ENCODE measurements at places on chromosomes 2 and 18.

DNA sequence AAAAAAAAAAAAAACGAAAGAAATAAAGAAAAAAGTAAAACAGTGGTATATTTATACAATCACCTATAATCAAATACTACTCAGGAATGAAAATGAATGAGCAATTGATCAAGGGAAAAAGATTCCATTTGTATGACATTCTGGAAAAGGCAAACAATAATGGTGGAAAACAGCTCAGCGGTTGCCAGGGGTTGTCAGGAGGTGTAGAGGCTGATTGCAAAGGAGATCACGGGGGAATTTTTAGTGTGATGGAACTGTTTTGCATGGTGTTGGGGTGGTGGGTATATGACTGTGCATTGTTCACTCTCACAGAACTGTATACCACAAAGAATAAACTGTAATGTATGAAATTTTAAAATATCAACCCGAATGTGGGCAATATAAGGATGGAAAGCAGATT is 45.5 kb upstream of the INPP4A start:
- no peak for DNase-seq

GRCh38 chr2:11080253-11081115 is 74.8 kb upstream of the SLC66A3 start:
- DNase-seq: no peak

DNA sequence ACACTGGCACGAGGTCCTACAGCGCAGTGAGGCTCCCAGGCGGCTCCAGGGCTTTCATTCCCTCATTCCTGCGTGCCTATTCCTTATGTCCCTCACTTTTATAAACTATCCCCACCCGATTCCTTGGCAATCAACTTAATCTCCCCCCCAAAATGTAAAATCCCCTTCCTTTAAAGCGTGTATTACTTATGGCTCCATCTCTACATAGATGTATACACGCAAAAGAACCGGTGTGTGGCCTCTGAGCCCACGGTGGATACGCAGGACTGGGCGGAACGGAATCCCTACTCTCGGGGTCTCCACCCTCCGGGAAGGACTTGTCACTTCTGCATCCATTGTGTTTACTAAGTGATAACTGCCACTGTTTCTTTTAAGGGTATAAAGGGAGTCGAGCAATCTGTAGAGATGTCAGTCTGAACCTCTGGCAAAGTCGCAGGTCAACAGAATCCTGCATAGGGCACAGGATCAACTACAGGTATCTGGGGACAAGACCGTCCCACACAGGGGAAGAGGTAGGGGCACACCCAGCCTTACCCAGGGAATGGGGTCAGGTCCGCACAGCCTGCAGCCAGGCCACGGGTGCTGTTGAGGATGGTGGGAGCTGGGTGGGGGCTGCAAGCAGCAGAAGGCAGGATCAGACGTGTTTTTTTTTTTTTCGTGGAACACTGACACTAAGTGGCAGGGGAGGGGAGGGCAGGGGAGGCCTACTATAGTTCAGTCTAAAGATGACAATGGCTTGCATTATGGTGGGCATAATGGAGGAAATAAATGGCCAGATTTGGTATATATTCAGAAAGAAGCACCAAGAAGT is 42.1 kb downstream of the HDLBP start:
- DNase-seq: no peak

DNA sequence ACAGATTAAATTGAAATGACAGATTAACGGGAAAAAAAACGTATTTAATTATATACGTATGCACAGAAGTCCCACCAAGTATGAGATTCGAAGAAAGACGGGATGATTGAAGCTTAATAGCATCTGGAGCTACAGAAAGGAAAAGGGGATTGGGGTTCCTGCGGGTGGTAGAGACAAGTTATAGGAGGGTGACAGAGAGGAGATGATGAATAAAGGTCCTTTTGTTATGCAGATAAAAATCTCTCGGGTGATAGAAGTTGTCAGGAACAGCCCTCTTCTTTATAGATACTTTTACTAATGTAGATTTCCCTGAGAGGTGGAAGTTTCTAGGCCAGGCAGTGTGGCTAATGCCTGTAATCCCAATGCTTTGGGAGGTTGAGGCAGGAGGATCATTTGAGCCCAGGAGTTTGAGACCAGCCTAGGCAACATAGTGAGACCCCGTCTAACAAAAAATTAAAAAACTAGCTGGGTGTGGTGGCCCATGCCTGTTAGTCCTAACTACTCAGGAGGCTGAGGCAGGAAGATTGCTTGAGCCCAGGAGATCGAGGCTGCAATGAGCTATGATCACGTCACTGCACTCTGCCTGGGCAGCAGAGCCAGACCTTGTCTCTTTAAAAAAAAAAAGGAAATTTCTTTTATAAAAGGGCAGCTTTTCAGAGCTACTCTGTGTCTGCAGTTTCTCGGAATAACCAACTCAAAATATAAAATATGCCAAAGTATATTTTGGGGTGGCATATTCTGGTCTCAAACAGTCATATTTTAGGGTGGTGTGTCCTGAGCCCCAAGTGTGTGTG is 113.0 kb downstream of the STPG4 start:
- no peak for DNase-seq

GRCh38 chr2:62653582-62654422 is 51.7 kb upstream of the EHBP1 start:
- DNase-seq: no peak

DNA sequence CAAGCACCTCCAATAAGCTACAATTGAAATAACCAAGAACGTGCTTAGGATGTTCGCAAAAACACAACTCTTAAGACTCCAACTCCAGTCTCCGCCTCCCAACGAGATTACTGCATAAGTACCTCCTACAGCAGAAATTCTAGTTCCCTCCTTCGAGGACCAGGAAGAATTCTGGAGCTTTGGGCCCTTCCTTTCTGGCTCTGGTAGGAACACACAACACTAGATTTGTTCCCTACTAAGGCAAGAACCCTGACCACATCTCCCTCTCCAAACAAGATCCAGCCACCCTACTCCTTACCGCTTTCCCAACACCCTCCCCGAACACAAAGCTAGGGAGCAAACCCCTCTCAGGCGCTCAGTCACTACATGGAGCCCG is 721 bp downstream of the ADAM17 start:
- no peak for DNase-seq

- DNase-seq: no peak
Measured at GRCh38 chr18:23225503-23225902, 90.2 kb downstream of the CABLES1 start.

DNA sequence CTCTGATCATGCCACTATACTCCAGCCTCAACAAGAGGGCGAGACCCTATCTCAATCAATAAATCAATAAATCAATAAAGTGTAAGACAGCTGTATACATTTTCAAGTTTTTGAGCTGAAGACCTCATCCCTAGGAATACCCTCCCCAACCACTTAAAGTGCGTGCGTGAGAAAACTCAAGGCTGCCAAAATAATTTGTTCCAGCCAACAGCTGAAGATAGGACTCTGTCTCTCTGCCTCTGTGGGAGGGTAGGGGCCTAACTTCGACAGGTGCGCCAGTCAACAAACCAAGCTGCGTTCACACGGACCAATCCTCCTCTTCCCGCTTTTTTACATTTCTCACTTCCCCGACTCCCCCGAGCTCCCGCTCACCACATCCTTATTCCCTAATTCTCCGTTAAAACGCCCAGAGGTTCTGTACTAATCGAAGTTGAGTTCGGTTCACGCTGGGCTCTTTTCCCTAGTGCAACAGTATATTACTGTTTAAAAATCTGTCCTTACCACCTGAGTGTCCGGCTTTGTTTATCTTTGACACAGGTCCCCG is 618 bp downstream of the POLR2D start:
- no peak for DNase-seq

GRCh38 chr2:176699644-176700043 is 430.4 kb downstream of the MTX2 start:
- no peak for DNase-seq

DNA sequence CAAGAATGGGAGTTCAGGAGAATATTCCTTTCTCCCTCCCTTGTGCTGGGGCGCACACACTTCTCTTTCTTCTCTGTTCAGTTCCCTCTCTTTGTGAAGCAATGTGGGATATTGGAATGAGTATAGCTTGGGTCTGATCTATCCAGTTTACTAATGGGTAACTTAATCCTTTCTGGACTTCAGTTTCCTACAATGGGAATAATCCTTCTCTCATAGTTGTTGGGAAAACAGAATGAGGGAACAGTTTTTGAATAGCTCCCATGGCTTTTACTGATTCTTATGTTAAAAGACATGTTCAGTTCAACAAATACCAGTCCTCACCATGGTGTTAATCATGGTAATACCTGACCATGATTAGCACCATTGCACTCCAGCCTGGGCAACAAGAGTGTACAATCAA is 93.1 kb downstream of the ARL4C start:
- DNase-seq: no peak

DNA sequence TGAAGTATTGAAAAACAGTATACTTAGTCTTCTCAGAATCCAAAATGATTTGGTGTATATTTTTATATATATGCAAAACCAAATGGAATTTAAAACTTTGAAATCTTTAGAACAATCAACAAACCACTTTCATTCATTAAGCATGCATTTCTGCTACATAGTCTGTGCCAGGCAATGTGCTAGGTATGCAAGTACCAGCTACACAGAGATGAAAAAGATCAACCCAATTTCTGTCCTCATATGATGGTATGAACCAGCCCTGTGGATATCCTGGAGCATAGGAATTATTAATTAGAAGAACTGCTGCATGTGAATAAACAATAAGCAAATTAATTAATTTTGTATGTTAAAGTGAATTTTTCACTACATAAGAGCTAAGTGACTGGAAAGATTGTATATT is 51.2 kb upstream of the RTN4 start:
- no peak for DNase-seq

DNA sequence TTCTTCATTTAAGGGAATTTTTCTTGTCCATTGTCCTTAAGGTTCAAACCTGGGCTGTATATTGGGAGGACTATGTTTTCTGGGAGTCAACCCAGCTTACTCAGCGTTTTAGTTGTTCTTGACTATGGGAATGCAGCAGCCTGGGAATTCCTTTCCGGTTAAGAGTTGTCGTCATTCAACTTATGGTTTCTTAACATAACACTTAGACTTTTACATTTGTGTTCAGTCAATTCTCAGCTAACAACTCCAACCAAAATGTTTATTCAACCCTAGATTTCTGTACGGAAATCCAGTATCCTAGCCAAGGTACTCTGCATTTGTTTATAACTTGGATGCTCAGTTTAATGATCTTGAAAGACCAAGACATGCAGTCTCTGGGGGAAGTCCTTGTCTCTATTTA is 960.9 kb downstream of the CBLN2 start:
- DNase-seq: no peak

DNA sequence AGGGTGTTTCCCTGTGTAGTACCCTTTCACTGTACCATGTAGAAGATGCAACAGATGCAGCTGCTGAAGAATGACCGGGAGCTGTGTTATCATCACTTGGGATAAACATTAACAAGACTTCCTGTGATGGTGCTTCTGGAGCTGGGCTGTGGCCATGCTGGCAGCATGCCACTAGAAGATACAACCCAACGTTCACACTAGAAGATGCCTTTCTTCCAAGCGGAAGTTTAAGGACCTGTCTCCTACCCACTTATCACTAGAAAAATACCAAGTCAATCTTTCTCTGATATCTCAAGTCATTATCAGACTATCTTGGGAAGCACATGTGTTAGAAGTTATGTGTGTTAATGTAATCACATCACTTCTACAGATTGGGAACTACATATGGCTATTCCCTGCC is 953.5 kb downstream of the CNTNAP5 start:
- no peak for DNase-seq

- no peak for DNase-seq
Measured at GRCh38 chr2:38060236-38061018, 15.5 kb downstream of the CYP1B1 start.

GRCh38 chr2:132677661-132678060 is 7.7 kb upstream of the LYPD1 start:
- no peak for DNase-seq

GRCh38 chr2:68789603-68790002 is 55.0 kb downstream of the ARHGAP25 start:
- DNase-seq: no peak

- no peak for DNase-seq
Measured at GRCh38 chr2:10415048-10415447, 33.1 kb downstream of the ODC1 start.

GRCh38 chr2:178920916-178921513 is 113.8 kb upstream of the TTN start:
- no peak for DNase-seq

DNA sequence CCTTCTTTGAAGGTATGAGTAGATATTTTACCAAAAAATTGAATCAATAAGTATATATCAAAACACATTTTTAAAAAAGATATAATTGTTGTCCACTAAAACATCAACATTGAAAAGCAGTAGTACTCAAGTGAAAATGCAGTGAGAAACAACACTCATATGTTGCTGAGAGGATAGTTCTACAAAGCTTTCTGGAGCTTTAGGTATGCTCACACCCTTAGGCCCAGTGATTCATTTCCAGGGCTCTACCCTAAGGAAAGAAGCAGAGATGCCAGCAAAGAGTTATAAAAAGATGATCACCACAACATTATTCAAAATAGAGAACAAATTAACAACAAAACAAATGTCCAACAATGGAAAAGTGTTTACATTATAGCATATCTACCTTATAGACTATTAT is 197.3 kb upstream of the CCDC150 start:
- no peak for DNase-seq

GRCh38 chr2:96903318-96903717 is 33.4 kb upstream of the SEMA4C start:
- DNase-seq: no peak

GRCh38 chr2:175359710-175360109 is 178.2 kb upstream of the ATP5MC3 start:
- no peak for DNase-seq

DNA sequence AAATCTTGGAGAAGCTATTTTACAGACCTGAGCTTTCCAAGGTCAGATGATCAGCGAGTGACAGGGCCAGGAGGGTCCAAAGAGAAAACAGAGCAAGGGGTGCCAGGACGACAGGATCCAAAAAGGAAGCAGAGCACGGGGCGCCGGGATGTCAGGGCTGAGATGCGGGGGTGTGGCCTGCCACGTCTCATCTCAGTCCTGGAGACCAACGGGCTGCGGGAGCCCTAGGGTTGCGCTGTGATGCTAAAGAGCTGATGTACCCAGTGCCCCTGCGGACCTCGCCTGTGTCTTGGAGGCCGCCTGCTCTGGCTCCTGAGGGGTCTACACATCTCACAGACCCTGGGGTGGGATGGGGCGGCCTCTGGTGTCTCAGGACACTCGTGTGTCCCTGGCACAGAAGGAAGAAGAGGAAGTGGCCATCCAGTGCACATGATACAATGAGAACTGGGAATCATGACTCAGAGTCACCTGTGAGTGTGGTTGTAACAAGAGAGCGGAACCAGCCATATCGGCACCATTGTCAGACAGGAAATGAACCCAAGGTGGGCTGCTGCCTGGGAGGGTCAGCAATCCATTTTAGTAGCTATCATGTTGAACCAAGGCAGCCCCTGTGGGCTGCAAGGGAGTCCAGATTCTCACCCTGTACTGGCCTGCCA is 97.8 kb downstream of the MYT1L start:
- no peak for DNase-seq

- DNase-seq: peak; percentile 23
Measured at GRCh38 chr2:128750328-128751165, 431.9 kb upstream of the HS6ST1 start.

- no peak for DNase-seq
Measured at GRCh38 chr2:85368921-85369320, 14.4 kb downstream of the ELMOD3 start.

GRCh38 chr18:13530879-13531387 is 195.4 kb downstream of the FAM210A start:
- peak; percentile 55 for DNase-seq

Measured in ecto neural progenitor cell (in vitro differentiated cells).